Occipital lobe (tissue), 3 donors: ENCODE measurements at places on chromosomes 6 and 20. TPM values are rescaled to one million over a fixed set of nuclear protein-coding genes. Genes with fewer than 3 reads are reported as not detected.

TAAR5 gene
- total RNA-seq, result not detected

DNA sequence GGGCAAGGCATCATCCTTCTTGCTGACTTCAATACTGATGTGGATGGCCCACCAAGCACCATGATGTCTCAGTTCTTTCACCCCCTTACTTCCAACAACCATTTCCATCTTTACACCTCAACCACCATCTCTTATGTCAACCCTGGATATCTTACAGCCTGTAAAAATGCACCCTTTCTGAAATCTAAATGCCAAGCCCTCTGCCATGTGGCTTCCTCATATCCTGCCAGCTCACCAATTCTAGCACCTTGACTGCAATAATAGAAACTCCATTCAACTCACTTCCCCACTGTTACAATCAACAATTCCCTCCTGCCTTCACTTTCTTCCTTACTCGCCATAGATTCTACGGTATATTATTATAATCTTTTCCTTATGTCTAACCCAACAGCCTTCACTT lies 57.9 kb downstream of the LY86 start:
- no peak for DNase-seq

DNA sequence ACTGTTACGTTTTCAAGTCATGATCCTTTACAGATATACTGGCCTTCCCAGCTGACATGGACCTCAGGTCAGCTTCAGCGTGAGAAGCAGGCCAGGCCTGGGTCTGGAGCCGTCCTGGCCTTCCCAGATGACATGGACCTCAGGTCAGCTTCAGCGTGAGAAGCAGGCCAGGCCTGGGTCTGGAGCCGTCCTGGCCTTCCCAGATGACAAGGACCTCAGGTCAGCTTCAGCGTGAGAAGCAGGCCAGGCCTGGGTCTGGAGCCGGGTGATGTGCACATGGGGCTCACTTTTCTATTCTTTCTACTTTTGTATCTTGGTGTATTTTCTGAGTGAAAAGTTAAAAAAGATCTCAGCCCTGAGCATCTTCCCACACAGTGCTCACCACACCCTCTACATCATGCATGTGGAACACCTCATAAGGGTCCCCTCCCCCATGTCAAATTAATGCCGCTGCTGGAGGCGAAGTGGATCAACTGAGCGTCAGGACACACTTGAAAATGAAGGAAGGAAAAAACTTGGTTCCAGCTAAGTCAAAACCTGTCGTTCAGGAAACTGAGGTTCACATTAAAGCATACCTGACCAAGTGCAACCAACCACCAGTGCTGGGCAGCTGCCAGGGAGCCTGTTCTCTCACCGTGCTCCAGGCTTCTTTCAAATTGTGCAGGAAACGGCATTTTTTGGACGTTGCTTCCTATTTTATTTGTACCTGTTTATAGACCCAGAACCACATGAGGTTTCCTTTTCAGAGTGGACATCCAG lies 32.2 kb downstream of the KIF25 start:
- no peak for DNase-seq

LBP gene
- total RNA-seq, result 0.47 TPM

- DNase-seq, result no peak
Measured at GRCh38 chr6:89242574-89243330, 25.6 kb upstream of the GABRR1 start.

DNA sequence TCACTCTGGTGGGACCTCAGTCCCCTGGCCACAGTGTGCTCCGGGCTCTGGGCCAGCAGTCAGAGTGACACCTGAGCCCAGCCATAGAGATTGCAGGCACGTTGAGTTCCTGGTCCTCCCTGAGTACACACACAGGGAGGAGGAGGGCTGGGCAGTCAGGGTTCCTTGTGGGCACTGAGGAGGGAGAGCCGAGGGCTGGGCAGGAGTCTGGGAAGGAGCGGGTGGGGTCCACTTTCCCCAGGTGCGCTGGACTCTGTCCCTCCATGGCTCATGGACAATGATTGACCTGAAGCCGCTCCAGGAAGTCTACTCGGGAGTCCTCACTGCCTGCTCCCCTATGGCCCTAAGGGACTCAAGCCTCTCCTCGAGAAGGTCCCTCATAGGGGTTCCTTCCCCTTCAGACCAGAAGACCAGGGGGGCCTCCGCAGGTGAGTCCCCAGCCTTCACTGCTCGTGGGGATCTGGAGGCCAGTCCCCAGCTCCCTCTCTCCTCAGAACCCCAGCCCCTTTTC lies 1.1 kb downstream of the SLC44A4 start:
- DNase-seq, result no peak

DNA sequence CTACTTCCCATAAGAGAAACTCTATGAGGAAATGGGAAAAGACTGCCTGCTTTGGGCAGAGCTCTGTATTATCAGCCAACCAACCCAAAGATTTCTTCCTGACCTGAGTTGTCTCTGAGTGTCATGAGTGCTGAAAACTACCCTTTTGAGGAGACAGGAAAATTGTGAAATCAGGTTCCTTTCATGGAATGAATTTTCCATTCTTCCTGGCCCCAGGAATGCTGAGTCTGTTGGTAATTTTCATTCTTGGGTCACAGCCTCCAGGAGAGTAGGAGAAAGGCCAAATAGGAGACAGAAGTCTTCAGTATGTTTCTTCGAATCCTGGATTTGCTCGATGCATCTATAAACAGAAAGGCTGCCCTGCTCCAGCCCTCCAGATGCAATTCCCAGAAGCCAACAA lies 53.6 kb downstream of the SCML4 start:
- DNase-seq, result no peak

DNA sequence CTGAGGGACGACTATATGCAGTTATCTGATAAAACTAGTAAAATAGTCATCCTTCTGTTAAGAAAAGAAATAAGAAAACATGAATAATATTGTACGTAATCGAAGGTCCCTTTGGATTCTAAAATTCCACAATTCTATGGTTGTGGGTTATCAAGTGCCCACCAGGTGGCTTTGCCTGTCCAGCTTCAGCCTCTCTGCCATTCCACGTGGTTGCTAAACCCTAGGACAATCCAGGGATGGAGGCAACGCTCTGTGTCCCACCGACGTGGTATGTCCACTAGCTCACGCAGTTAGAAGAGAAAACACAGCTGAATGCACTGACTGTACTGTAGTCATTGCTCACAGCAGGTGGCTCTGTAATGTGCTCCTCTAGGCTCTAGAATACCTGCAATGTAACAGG lies 349.3 kb downstream of the FARS2 start:
- DNase-seq, result no peak

DNA sequence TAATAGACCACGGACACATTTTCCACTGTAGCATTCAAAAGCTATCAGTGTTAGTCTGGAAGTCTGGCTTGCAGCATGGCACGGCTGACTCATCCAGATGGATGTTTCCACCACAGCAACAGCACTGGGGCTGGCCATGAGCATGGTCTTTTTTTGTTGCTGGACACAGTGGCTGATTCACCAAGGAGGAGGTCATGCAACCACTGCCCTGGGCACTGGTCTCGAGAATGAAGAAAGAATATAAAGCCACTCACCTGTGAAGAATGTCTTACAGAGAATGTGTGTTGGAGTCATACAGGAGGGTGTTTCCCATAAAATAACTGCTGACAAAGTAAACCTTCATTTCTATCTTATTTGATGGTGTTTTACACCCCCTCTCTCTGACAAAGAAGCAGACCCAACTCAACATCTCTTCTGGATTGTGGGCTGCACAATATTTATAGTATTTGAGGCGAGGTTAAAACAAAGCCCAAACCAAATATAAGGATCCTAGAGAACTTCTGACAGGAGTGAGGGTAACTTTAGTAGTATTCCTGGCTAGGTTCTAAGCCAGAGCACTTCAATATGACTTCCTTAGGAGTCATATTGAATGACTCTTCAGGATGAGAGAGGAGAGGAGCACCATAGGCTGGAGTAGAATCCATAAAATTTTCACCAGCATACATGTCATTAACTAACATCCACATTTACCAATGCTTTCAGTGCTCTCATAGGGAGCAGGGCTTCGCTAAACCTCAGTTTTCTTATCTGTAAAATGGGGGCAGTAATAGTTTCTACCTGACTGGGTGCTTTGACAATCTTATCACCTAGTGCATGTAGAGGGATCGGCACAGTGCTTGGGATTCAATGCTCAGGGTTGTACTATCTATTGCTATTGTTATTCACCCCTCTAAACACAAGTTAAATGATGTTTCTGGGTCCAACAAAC lies 121.4 kb downstream of the KIF13A start:
- peak; percentile 62 for DNase-seq

- DNase-seq, result no peak
Measured at GRCh38 chr6:41074692-41075436, 2.1 kb downstream of the NFYA start.
